Activated T-helper 1 cell treated with Interleukin-2 at 50 U/mL for 16 hours (primary cell): ENCODE measurements at places on chromosomes 13 and 19.

GRCh38 chr19:5914358-5914774 lies 312 bp downstream of the CAPS start:
- no peak for DNase-seq

GRCh38 chr19:18503971-18504885 lies 17.6 kb downstream of the ELL start:
- no peak for DNase-seq

DNA sequence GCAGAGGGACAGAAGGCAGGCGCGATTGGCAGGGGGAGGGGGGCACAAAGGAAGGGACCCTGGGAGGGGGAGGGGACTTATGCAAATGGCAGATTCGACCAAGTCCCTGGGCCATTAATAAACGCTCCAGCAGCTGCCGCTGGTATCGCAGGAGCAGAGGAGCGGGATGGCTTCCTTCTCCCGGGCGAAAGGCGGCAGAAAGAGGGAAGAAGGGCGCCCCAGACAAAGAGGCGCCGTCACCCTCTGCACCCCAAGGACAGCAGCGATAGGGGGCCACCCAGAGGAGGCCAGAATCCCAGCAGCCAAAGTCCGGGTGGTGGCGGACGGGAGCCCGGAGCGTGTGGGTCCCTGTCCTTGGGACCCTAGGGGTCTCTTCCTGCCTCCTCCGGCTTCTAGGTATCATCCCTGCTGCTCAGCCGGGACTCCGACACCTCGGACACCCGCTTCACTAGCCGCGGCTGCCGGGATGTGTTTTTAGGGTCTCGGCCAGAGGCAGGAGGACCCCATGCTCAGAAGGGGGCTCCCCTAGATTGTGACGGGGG lies 1.9 kb downstream of the PTPRS start:
- no peak for DNase-seq

DNA sequence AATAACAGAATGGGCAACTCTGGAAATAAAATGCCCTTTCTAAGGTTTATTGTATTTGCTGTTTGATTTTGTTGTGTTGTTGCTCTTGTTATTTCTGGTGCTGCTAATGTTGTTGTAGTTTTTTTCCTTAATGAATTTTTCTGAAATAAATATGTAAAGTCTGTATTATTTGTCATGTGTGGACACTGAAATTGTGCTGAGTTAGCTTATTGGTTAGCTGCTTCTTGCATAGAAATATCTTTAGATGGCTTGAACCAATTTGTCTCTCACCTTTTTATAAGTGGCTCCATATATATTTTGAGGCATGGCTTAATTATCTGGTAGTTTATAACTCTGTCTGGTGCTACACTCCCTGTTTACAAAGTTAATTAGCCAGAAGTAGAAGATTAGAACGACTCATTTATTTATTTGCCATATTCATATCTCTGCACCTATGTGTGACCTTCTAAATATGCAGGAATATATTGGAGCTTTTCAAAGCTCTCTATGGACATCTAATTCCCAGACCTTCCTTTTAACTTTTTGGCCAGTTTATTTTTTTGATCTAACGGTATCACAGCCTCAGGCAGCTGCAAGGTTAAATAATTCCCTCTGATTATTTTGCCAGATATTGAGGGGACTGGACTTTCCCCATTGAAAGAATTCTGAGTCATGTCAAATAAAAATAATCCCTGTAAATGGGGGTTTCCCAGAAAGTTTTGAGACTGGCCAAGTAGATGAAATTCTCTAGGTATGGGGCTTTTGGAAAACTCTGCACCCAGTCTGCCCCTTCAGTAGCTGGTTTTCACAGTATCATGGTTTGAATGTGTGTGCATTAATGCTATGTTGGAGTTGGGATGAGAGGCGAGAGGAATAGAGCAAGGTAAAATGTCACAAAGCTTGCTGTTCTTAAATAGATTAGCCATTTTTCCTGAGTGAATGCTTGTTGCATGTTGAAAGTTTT lies 1331.7 kb upstream of the MIR17HG start:
- no peak for DNase-seq

GRCh38 chr19:1269478-1270212 lies 513 bp downstream of the CIRBP start:
- peak; percentile 83 for DNase-seq

- no peak for DNase-seq
Measured at GRCh38 chr13:111383591-111384440, 63.4 kb downstream of the TEX29 start.

DNA sequence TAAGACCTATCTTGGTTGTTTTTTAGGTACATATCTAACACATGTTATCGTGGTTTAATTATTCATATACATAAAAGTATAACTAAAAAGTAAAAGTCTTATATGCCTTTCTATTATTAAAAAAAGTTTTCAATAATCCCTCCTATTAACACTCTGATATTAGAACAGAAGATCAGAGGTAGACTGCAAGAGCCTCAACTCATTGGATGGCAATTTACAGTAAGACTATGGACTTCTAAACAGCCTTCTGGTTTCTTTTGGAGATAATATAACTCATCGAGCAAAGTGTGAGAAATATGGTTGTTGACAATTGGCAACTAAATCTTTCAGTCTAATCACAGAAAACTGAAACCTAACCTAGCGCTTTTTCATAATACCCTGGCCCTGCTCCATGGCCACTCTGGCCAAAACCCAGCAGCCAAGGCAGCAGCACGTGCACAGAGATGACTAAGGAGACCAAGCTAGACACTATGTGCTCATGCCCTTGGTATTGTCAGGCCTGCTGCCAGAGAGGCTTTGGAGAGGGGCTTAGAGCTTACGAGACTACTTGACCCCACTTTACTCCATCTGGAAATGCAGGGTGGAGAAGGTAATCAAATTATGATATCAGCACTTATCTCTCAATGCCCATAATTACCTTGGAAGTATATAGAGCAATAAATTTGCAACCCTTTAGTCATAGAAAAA lies 40.6 kb upstream of the EEF1AKMT1 start:
- DNase-seq = no peak

DNA sequence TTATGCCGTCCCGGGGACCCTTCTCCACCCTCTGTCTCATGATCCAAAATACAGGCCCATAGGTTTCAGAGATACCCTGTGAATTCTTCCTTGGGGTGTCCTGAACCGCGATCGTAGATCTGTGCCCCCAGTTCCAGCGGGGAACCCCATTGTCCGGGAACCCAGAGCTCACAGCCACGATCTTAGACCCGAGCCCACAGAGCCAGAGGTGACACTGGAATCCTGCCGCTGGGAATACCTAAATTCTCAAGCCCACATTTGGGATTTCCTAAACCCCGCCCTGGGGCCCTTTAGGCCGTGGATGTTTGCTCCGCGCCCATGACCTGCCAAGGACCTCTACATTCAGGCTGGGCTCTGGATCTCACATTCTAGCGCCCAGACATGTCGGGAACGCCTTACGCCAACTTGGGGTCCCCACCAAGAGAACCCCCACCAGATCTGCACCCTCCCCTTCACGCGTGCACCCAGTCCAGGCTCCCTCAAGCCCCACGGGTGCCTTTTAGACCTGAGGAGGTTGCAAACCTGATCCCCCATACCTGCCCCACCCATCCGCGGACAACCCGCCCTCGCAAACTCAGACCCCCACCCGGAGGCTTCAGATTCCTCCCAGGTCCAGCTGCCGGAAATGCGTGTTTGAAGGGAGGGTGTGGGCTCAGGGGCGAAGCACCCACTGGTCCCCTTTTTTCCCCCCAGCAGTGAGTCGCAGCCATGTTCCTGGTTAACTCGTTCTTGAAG lies 605 bp downstream of the CAPNS1 start:
- no peak for DNase-seq

DNA sequence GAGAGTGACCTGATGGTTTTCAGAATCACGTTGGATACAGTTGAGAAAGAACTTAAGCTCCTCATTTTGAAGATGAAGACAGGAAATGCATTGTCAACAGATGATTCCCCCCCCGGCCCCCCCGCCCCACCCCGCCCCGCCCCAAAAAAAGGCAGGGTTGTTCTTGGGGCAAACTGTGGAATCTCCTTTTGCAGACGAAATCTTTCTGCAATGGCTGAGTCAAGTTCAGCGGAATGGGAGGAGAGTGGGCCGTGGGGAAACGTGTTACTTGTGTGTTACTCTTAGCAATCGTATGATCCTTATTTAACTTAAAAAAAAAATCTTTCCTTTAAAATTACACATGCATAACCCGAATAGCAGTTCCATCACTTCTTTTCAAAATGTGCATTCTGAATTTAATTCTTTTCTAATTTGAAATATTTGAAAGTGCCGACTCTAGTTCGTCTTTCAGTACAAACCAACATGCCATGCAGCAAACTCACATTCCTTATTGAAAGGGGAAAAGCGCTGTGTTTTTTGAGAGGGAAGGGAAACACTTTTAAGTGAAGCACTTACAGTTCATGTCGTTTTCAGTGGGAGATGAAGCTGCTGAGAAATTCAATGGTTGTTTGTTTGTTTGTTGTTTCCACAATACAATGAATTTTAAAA lies 348.5 kb upstream of the ARGLU1 start:
- DNase-seq = no peak

DNA sequence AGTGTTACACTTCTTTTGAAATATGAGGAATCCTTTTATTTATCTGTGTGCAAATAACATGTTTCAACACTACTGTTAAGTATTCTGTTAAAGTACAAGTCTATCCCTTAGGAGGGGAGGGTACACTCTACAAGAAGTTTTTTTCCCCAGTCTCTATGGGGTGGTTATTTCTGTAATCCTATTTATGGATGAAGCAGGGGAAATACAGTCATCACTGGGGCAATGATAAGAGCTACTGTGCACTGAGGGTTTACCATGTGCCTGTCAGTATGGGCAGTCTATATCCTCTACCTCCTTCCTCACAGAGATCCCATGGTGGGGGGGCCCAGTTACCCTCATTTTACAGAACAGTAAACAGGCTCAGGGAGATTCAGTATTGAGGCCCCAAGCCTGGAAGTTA lies 16.6 kb upstream of the TRIM13 start:
- DNase-seq = no peak

DNA sequence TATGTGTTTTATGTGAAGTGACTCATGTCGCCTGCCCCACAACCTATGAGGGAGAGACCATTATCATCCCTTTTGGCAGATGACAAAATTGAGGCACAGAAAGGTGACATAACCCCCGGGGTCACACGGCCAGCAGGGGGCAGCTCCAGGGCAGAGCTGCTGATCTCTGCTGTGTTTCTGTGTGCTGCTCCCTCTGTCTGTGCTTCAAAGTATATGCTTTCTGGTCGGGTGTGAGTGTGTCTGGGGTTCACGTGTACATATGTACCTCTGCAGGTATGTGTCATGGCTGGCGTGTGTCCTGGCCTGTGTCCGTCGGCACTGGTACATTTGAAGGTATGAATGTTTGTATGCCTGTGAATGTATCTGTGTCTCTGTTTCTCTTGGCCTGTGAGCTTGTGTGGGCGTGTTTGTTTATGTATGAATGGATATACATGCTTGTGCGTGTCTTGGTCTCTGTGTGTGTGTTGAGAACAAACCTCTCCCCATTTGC lies 7.1 kb downstream of the LIPE start:
- DNase-seq = peak; percentile 58

DNA sequence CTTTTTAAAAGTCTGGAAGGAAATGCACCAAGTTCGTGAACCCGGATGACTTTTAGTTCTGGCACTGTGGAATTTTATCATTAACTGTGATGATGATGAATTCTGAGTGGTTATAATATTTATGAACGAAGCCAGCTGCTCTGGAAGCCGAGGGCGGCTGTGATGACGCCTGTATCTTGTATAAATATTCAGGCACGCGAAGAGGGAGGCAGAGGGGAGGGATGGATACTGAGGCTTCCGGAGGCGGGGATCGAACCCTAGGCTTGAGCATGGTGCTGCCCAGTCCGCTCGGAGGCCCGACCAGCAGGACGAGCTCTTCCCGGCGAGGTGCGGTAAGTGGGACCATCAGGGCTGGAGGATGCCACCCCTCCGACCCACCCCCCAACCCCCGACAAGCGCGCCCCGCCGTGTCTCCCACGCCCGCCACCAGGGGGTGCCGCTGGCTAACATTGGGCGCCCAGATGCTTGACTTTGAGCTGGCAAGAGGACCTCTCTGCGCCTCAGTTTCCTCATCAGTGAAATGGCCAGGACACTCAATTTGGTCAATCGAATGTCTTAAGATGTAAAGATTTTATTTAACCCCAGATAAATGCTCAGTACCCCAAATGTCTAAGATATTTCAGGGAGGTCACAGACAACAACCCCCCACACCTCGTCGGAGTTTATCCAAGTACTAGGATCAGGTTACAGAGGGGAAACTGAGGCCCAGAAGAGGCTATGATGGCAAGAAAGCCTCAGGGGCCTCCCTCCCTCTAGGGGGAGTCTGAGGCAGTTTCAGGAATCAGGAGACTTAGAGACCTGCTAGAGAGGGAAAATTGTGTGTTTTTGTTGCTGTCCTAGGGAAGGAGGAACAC lies 4.5 kb upstream of the RAB3A start:
- no peak for DNase-seq

- DNase-seq = no peak
Measured at GRCh38 chr19:53372196-53372595, 6.7 kb downstream of the ZNF525 start.

- no peak for DNase-seq
Measured at GRCh38 chr19:50994129-50994528, 7.3 kb downstream of the KLK8 start.

GRCh38 chr13:44106266-44107152 lies 226.8 kb downstream of the LACC1 start:
- no peak for DNase-seq

GRCh38 chr13:99985241-99985874 lies 3.8 kb downstream of the ZIC2 start:
- no peak for DNase-seq

GRCh38 chr13:78045916-78046315 lies 127.3 kb upstream of the EDNRB start:
- DNase-seq = no peak

- no peak for DNase-seq
Measured at GRCh38 chr13:46874006-46874405, 22.8 kb downstream of the HTR2A start.

DNA sequence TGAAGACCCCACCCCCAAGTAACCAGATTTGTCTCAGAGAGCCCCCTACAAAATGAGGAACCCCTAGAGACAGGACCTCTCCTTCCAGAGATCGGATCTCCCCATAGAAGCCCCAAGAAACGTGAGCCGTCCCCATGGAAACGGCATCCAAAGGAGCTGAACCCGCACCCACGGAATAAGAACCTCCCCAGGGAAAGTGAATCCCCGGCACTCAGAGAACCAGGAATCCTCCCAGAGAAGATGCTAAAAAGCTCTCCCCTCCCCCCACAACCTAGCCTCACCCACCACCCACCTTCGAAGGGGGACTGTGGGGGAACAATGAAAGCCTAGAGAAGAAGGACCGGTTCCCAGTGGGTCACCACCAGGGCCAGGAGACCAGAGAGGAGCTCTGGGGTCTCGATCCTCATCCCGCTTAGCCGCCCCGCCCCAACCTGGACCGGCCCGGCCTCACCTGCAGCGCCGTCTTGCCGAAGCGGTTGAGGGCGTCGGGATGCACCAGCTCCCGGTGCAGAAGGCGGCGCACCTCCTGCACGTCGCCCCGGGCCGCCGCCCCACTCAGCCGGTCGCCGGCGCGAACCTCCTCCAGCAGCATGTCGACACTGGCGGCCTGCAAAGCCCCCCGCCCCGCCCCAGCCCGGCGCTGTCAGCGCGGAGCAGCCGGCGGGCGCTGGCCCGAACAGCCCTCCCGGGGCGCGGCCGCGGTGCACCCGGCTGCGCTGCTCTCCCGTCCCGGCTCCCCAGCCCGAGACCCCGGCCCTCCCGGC lies 535 bp downstream of the CDKN2D start:
- DNase-seq = no peak

GRCh38 chr13:90187478-90188350 lies 1159.8 kb upstream of the MIR17HG start:
- no peak for DNase-seq
